ENCODE measurements at places on chromosomes 12 and 14.

DNA sequence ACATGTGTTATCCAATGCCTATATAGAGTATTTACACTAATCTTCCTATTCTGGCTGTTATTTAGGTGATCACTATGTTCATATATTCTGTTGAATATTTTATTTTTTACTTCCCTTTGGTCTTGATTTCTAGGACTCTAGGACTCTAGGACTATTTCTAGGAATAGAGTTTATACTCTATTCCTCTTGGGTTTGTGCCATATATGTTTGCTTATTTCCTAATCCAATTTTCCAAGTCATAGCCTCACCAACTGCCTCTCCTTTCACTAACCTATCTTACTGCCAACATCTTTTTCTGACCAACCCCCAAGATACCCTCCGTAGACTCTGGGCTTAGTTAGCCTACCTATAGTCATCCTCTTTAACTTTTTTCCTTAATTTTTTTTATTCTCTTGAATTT lies 28.5 kb downstream of the ARF6 start:
- DNase-seq = no peak

DNA sequence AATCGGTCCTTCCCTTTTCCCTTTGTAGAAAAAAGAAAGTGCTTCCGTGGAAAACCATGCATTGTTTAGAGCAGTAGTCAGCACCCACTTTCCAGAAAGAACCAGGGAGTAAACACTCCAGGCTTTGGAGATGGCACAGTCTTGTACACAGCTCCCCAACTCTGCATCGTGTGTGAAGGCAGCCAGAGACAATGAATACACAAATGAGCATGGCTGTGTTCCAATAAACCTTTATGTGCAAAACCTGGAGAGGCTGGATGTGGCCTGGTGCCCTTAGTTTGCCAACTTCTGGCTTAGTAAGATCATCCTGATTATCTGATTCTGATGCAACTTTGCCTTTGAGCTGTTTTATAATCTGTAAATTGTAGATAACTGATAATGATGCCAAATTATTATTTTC lies 463.4 kb upstream of the TMEM132C start:
- DNase-seq = no peak

GRCh38 chr12:57552306-57552651 lies 2.4 kb downstream of the KIF5A start:
- DNase-seq = no peak

DNA sequence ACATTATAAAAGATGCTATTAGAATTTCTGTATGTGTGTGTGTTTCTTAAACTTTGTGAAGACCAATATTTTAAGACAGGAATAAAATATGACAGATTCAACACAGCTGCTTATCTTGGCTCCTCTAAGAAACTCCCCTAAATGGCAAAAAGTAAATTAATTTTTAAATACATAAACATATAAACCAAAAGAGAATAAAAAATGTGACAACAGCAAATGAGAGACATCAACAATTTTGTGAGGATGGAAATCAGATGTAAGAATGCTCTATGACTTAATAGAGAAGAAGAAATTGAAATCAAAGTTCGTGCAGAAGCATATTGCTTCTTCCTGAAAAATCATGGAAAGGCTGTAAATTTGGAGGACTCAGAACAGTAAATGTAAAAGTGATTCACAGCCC lies 1083.8 kb downstream of the FLRT2 start:
- no peak for DNase-seq

GRCh38 chr12:125282921-125283320 lies 217.7 kb downstream of the AACS start:
- no peak for DNase-seq

DNA sequence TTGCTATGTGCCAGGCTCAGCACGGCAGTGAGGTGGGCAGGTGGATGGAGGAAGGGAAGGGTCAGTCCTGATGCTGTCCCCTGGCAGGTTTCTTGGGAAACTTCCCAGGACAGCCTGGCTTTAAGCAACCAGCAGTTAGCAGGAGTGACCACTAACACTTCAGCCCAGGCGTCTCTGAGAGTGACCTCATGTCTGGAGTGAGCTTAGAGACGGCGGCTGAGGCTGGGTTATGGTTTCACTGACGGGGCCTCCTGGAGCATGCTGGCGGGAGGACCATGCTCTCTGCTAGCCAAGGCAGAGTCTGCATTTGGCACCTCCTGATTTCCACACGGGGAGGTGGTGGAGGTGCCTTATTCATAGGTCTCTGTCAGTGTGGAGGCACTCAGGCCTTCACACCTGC lies 2.5 kb downstream of the HHIPL1 start:
- DNase-seq = no peak

DNA sequence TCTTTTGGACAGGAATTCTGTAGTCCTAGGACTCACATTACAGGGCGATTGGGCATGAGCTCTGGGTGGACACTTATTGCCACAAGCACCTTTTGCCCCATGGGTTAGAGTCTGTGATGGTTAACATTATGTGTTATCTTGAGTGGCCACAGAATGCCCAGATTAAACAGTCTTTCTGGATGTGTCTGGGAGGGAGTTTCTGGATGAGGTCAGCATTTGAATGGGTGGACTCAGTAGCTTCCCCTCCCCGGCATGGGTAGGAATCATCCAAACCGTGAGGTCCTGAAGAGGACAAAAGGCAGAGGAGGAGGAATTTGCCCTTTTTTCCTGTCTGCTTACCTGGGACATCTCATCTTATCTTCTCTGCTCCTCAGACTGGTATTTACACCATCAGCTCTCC lies 85.6 kb downstream of the BMP4 start:
- DNase-seq = no peak

- no peak for DNase-seq
These were observed 8.7 kb downstream of the ASPG start for GRCh38 chr14:104094056-104094708.

- DNase-seq = no peak
These were observed 109.4 kb downstream of the RFLNA start for GRCh38 chr12:124404162-124404784.

- DNase-seq = no peak
These were observed 293.5 kb downstream of the SLC6A15 start for GRCh38 chr12:84619053-84619571.

DNA sequence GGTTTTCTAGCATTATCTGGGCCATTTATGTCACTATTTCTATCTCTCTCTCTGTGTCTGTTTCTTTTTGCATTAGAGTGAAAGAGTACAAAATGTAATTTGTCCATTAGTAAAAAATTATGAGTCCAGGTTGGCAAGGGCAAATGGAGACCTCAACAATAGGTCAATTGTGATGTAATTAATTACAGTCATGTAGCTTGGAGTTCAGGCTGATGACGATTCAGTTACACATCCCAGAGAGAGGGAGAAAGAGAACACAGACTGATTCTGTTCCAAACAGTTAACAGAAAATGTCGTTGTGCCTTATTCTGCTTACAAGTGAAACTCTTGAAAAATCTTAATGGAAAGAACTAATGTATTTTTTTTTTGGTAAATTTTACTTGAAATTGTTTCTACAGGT lies 83.3 kb downstream of the ATXN7L3B start:
- DNase-seq = no peak

DNA sequence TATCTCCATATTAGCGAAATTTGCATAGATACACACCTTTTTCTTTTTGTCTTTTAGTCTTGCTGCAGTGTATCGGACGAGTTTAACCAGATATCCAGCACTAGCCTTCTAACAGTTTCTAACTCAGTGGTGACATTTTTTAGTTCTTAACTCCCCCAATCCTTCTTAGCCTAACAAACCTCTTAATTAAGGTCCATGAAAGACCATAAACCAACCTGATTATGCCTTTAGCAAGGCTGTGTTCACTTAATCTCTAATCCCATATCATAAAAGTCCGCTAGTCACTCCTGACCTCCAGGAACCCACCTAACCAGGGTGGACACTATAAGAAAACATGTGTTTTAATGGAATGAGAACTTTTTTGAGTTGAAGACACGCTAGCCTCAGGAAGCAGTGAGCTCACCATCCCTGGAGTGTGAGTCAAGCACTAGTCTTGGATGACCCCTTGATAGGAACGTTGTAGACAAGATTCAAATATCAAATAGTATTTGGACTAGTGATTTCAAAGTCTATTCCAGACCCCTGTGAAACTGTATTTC lies 9.5 kb downstream of the CDKN1B start:
- no peak for DNase-seq

- DNase-seq = no peak
These were observed 33.0 kb downstream of the FRMD6 start for GRCh38 chr14:51684760-51685159.

DNA sequence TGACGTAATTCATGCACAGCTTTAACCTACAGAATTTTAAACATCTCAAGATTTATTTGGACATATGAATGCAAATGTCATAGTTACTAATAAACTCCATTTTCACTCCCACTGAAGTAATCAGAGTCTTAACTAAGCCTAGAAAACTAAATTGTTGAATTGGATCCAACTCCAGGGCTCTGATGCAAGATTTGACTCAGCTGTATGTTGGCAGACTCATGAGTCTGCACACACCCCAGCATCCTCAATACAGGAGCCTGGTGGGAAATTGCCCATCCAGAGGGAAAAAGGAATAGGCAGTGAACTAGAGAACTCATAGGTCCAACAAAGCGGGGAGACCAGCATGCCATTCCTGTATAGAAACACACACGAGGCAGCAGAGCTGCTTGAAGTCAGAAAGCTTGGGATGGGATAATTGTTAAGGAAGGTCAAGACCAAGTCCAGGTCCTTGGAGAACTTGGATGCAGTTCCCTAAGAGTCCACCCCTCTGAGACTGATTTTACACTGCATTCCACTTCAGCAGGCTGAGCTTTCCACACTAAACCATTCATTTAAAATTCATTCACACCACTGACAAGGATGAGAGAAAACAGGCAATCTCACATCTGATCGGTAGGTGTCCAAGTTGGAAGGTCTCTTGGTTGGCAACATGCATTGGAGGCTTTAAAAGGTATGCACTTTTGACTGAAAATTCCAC lies 14.4 kb downstream of the TMTC1 start:
- no peak for DNase-seq

DNA sequence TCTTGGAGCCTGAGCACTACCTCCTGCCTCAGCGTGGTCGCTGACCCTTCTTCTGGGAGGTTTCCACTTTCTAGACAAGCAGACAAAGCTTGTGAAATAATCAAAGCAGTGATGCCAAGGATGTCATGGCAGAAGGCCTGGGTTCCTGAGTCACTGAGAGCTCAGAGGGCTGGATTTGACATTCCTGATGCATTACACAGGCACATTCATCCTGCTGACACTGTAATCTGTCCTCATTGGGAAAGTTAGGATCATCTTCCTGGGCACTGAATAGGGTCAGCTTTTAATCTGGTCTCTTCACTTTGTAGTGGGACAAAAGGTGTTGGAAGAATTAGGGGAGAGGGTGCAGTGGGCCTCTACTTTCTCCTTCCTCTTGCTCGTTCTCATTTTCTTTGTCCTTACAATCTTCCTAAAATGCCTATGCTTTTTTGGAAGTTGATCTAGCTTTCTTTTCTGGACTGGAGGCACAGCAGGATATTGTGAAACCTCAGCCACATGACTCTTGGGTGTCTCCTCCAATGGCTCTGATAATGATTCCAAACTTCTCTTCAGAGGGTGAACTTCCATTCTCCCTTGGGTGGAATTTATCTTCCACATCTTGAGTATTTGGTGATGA lies 29.6 kb downstream of the EEA1 start:
- DNase-seq = no peak

DNA sequence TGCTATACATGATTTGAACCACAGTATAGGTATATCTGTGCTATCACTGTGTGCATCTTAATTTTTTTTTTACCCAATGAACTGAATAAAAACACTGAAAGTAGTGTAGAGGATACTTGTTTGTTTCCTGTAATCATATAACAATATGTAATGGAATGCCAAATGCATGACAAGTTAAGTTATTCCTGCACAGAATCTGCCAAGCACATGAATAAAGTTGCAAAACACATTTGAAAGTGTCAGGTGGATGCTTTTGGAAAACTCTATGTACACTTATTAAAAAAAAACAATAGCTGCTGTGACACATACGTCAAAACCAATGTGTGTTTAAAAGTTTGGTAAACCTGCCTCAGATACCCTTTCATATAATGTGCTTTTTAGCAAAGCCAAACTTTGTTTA lies 1638.1 kb upstream of the SEL1L start:
- no peak for DNase-seq

DNA sequence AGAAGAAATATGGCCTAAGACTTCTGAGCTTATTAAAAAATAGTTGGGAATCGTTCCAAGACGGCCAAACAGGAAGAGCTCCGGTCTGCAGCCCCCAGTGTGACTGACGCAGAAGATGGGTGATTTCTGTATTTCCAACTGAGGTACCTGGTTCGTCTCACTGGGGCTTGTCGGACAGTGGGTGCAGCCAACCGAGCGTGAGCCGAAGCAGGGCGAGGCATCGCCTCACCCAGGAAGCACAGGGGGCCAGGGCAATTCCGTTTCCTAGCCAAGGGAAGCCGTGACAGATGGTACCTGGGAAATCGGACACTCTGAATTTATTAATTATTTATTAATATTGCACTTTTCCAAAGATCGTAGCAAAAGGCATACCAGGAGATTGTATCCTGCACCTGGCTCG lies 857.8 kb downstream of the C12orf50 start:
- no peak for DNase-seq

- DNase-seq = no peak
These were observed 1.1 kb upstream of the TM9SF1 start for GRCh38 chr14:24196071-24197055.

- DNase-seq = no peak
These were observed 34.8 kb downstream of the ISCA2 start for GRCh38 chr14:74528406-74528805.

- DNase-seq = no peak
These were observed 220.6 kb upstream of the RGS6 start for GRCh38 chr14:71711619-71712018.

DNA sequence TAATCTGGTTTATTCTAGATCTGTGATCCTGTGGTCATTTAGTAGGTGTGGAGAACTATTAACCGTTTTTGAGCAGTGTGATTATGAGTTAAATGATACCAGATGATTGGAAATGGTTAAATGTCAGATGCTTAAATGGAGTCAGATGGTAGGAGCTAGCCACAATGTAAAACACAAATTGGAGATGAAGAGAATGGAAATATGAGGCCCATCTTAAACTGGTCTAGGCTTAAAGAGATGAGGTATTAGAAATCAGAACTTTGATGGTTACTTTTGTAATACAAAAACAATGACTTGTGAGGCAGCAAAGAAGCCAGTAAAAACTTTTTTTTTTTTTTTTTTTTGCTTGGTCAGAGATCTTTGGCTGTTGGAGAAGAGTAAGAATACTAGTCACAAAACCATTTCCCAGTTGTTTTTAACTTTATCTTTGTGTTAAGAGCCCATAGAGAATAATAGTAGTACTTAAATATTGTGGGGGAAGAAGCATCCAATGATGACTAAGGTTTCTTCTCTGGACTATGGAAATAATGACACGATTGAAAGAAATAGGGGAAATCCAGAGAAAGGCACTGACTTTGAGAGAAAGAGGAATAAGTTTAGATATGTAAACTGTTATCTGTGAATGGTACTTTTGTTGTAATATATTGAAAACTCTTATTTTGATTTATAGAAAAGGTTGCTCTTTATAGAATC lies 95.9 kb downstream of the WNK1 start:
- DNase-seq = no peak

DNA sequence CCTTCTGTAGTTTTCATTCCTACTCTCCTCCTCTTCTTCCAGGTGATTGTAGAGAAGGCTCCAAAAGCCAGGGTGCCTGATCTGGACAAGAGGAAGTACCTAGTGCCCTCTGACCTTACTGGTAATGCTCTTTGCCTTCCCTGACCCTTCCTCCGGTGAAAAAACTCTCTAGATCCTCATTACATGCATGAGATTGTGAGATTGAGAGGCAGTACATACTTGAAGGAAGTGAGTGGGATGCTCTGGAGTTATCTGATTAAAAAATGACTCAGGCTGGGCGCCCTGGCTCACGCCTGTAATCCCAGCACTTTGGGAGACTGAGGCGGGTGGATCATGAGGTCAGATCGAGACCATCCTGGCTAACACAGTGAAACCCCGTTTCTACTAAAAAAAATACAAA lies 5.3 kb downstream of the GABARAPL1 start:
- DNase-seq = no peak
